ENCODE measurements at places on chromosomes 3 and 15.

- no peak for DNase-seq
These were observed 44.8 kb downstream of the ABTB1 start for GRCh38 chr3:127717357-127718244.

GRCh38 chr3:182795389-182795782, 2.1 kb downstream of the ATP11B start:
- no peak for DNase-seq

GRCh38 chr3:134655706-134656105, 4.9 kb upstream of the KY start:
- DNase-seq, result no peak

DNA sequence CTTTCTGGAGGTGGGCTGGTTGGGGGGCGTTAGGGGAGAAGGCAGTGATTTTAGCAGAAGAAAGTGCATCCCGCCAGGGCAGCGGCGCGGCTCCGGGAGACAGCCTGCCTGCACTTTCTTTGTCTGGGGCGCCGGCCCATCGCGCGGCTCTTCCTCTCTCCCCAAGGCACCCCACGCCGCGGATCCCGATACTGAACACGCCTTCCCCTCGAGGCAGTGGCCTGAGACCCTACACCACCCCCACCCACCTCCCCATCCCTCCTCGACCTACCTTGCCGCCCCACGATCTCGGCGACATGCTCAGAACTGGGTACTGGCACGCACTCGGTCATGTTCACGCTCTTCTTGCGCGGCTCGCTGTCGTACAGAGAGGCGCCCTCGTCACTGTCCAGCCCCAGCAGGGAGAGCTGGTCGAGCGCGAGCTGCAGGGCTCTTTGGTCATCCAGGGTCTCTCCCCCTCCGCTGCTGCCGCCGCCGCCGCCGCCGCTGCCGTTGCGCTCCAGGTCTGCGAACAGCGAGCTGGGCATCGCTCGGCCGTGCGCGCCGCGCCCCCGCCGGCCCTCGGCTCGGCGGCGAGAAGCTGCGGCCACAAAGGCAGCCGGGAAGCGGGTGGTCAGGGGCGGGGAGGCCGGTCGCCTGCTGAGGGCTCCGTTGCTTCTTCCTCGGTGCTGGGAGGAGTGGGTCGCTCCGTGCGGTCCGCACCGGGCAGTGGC, 483 bp downstream of the MEX3B start:
- DNase-seq, result no peak

- no peak for DNase-seq
These were observed 82.8 kb upstream of the HES1 start for GRCh38 chr3:194053136-194053535.

GRCh38 chr3:197567904-197568681, 12.3 kb upstream of the BDH1 start:
- no peak for DNase-seq

DNA sequence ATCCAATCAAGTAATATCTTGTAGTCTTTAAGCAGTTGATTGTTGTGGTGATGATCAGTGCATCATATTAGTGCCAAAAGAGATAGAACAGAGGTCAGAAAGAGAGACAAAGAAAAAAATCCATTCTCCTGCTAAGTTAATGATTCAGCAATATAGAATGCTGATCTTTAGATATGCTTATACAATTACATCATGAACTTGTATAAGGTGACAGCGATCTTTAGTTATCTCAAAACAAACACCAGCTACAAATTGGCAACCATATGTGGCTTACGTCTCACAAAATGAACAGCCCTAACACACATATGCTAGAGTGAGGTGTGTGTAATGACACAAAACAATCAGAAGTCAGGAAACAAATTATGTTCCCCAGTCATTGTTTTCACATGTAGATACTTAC, 12.5 kb downstream of the LSAMP start:
- DNase-seq, result no peak

- no peak for DNase-seq
These were observed 323.3 kb upstream of the TLE3 start for GRCh38 chr15:70420948-70421482.

DNA sequence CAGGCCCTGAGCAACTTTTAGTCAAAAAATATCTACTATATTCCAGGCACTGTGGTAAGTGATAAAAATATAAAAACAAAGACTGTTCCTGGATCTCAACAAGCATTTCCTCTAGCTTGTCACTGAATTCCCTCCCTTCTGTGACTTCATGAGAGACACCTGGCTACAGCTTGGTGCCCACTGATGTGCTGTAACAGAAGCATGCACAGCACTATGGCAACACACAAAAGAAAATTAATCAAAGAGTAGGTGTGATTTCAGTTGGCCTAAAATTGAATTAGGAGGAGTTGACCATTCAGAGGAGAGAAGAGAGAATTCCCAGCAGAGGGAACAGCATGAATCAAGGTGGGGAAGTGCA, 158.9 kb upstream of the LPP start:
- DNase-seq, result no peak

GRCh38 chr15:96261575-96262034, 68.9 kb upstream of the NR2F2 start:
- DNase-seq, result no peak

DNA sequence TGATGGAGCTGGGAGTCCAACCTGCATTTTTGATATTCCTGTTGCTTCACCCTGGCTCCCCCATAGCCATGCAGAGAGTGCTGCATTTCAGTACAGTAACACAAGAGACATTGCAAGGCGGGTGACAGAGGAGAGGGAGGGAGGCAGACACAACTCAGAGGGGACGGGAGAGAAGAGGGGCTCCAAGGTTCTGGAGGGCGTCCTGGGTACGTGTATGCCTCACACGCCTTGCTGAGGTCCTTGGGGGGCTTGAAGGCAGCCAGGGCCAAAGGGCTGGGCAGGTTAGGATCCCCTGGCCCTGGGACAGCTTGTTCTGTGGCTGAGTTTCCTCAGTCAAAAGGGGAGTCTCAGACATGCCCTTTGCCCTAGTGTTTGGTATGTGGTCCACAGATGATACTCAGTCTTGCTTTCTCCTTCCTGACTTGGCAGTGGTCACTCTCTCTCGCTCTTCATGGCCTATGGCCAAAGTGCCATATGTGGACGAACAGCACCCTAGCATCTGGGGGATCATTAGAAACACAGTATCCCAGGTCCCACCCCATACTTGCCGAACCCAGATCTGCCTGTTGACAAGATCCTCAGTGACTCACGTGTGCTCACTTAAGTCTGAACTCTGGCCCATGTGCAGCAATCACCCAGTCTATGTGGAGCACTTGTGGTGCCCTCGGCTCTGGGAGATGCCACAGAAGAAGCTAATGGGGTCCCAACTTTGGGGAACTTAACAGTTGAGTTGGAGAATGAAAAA, 52.9 kb downstream of the FGD5 start:
- DNase-seq, result no peak

GRCh38 chr3:161559177-161559998, 62.8 kb downstream of the OTOL1 start:
- DNase-seq, result peak; percentile 28

GRCh38 chr3:5012367-5012766, 33.1 kb downstream of the BHLHE40 start:
- no peak for DNase-seq

DNA sequence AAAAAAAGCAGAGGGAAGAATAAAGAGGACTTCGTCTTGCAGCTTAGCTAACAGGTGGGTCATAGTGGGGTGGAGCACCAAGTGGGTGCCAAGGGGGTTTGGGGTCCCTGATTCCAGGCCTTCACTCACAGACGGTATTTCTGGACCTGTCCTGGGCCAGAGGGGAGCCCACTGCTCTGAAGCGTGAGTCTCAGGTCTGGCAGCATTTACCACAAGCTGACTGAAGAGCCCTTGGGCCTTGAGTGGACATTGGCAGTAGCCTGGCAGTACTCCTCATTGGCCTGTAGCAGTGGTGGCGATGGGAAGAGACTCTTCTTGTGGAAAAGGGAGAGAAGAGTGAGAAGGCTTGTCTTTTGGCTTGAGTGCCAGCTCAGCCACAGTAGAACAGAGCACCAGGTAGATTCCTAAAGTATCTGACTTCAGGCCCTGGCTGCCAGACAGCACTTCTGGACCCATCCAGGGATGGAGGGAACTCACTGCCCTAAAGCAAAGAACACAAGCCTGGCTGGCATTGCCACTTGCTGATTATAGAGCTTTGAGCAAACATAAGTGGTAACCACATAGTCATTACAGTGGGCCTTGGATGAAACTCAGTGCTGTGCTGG, 72.9 kb downstream of the GLDN start:
- no peak for DNase-seq

GRCh38 chr15:41499109-41499851, 5.6 kb downstream of the ITPKA start:
- DNase-seq, result no peak

- DNase-seq, result no peak
These were observed 61.7 kb upstream of the PLXNA1 start for GRCh38 chr3:126921085-126921824.

- no peak for DNase-seq
These were observed 72.1 kb downstream of the OTOL1 start for GRCh38 chr3:161568671-161569070.

GRCh38 chr15:29400701-29401100, 131.1 kb upstream of the NSMCE3 start:
- no peak for DNase-seq

- peak; percentile 32 for DNase-seq
These were observed 17.8 kb upstream of the ERICH6 start for GRCh38 chr3:150721285-150722130.

GRCh38 chr3:58020783-58021071, 12.5 kb downstream of the FLNB start:
- no peak for DNase-seq

DNA sequence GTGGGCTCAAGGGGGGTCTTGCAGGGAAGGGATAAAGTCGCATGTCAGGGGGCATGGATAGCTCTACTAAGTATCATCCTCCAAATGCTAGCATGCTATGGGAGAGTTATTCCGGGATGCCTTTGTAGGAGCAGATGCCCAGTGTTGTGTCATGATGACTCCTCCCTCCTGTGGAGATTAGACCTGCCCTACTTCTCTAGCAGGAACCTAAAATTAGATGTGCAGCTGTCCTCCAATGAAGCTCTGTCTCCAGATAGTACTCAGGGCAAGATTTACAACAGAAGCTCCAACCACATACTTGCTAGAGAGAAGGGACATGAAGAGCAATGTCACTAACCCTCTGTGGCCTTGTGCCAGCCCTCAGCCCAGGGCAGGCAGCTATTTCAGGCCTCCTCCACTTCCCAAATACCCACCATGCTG, 82.5 kb downstream of the AGBL1 start:
- DNase-seq, result no peak
